Hypothalamus (tissue), 51 donors: ENCODE measurements at places on chromosomes 12 and 14.

- no peak for DNase-seq
Observed at GRCh38 chr12:132214891-132215290, 70.6 kb downstream of the NOC4L start.

GRCh38 chr12:127640181-127640886 is 626.6 kb upstream of the TMEM132C start:
- no peak for DNase-seq

GRCh38 chr12:54648265-54648664 is at the start of gene DCD:
TSS of gene DCD (minus strand) at chr12:54648365. CDS start at chr12:54648303, 62 bp downstream.
- no peak for DNase-seq

DNA sequence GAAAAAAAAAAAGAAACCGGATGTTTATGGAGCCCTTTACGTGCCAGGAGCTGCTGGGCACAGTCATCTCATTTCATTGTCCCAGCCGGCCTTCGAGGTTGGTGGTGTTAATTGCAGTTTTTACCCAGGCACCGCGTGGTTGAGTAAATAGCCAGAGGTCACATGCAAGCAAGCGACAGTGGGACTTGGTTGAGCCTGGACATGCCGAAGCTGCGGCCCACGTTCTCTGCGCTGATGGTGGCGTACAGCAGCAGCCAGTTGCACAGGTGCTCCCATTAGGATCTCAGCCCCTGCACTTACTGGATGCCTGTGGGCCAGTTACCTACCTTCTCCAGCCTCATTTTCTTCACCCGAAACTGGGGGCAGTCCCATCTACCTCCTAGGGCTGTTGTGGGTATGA is 54.0 kb downstream of the TSPAN9 start:
- DNase-seq, result no peak

DNA sequence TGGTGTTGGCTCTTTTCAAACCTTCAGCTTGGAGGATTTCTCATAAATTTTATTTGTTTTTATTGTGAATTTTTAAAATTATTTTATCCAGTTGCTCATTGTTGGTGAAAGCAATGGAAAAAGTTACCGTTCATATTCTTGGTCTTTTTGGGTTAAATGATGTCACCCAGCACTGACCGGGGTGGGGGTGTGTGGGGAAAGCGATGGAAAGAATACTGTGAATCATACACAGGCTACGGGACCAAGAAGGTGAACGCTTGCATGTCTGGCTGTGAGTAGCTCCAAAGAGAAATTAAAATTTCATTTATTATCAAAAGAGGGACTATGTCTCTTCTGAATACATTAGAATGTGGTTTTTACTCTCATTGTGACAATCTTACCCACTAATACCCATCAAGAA is 430.1 kb downstream of the AEBP2 start:
- DNase-seq, result no peak

DNA sequence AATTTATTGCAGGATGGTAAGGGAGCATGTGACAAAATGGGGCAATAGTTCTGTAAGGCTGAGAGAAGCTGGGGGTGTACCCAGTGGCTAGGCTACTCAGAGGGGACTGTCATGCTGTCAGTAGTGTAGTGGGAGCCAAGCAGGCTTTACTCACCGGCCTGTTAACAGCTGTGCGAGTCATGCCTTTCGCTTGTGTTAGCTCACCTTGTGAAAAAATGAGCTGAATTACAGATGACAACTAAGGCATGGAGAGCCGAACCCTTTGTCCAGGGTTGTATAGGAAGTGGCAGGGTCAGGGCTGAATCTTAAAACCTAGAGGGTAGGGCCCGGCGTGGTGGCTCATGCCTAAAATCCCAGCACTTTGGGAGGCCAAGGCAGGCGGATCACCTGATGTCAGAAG is 37.9 kb downstream of the SH2B3 start:
- no peak for DNase-seq

GRCh38 chr14:24334431-24335291 is at the start of gene ADCY4:
TSS of gene ADCY4 (minus strand) at chr14:24335071. CDS start at chr14:24334652, 419 bp downstream.
- no peak for DNase-seq

GRCh38 chr14:59252772-59253500 is 64.5 kb downstream of the DAAM1 start:
- DNase-seq, result no peak

DNA sequence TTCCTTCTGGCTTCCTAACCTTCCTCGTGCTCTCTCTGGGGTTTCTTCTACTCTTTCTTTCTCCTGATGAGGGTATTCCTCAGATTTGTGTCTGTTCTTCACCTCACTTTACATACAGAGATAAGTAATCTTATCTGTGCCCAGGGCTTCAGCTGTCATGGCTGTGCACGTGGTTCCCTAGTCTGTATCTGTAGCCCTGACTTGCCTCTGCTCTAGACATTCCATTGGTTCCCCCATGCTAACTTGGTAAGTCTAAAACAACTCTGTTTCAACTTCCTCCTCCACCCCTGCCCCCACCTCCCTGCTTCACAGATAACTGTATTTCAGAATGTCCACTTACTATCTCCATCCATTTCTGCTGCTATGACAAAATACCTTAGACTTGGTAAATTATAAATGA is 10.8 kb downstream of the DIP2B start:
- no peak for DNase-seq

DNA sequence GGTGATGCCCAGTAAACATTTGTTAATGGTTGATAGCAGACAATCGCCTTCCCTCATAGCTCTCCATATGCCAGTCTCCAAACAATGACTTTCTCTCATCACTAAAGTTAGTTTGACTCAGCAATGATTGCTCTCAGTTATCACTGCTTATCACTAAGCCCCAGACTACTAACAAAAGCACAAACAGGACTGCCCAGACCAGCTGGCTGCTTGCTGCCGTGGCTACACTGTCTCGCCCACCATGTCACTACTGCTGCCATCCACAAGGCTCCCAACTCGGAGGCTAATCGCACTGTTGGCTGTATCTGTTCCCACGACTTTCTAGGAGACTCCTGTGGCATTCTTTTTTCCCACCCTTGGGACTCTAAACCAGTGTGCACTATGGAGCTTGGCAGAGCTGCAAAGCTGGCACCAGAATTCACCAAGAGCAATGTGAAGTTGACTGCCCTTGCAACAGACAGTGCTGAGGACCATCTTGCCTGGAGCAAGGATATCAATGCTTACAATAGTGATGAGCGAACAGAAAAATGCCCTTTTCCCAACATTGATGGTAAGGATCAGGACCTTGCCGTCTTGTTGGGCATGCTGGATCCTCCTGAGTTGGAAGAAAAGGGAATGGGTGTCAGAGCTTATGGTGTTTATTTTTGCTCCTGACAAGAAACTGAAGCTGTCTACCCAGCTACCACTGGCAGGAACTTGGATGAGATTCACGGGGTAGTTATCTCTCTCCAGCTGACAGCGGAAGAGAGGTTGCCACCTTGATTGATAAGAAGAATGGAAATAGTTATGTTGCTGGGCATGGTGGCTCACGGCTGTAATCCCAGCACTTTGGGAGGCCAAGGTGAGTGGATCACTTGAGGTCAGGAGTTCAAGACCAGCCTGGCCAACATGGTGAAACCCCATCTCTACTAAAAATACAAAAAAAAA is 27.1 kb upstream of the NR2C1 start:
- no peak for DNase-seq

DNA sequence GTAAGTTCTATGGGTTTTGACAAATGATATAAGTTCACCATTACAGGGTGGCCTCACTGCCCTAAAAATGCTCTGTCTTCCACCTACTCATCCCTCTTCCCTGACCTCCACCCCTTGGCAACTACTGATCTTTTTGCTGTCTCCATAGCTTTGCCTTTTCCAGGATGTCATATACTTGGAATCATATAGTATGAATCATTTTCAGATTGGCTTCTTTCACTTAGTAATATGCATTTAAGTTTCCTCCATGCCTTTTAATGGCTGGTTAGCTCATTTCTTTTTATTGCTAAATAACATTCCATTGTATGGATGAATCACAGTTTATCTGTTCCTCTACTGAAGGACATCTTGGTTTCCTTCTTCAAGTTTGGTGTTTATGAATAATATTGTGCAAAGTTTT is 14.0 kb upstream of the PEX5 start:
- DNase-seq, result no peak

GRCh38 chr12:108378926-108379325 is 39.8 kb upstream of the CMKLR1 start:
- DNase-seq, result no peak

DNA sequence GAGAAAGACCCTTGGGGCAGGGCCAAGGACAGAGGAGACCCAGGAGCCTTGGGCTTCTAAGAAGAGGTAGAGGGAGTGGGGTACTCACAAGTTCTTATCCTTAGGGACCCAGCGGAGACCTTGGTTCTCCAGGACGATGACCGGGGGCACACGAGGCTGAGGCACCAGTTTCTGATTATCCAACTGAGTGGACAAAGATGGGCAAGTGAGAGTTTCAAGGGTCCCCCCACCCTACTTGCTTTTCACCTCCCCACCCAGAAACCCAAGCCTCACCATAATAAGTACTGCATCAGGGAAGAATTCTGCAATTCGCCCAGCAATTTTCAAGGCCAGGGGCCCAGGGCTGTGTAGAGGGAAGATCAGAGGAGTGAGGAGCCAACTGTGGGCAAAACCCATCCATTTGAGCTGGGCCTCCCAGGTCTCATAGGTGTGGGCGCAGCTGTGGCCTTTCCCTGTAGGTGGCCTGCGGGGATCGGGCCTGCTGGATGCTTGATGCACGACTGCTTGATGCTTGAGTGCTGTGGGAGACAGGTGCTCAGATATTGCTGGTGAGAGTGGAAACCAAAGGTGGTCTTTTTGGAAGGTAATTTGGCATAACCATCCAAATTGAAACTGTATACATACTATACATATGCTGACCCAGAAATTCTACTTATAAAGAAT is 2.0 kb downstream of the EMC9 start:
- DNase-seq, result no peak

GRCh38 chr14:74219277-74220205 is 19.7 kb upstream of the VSX2 start:
- no peak for DNase-seq

DNA sequence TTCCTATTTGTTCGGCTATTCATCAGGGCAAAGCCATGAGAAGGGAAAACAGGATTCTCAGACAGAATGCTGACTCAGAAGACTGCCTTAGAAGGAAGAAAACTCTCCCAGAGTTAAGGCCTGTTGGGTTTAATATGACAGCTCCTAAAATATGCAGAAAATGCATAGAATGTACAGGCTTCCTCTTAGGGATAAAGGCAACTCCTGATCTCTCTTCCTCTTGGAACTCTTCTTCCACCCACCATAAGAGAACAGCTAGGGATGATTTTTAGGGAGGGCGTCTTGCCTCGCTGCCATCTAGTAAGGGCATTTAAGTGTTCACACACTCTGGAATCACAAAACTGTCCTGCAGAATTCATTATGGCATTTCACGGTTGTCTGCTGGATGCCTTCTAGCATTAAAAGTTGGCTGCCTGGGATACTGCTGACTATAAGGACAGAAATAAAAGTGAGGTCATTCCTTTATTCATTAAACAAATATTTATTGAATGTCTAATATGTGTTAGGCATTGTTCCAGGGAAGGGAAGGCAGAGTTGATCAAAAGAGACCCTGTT is 73.7 kb downstream of the DCAF5 start:
- DNase-seq, result no peak

DNA sequence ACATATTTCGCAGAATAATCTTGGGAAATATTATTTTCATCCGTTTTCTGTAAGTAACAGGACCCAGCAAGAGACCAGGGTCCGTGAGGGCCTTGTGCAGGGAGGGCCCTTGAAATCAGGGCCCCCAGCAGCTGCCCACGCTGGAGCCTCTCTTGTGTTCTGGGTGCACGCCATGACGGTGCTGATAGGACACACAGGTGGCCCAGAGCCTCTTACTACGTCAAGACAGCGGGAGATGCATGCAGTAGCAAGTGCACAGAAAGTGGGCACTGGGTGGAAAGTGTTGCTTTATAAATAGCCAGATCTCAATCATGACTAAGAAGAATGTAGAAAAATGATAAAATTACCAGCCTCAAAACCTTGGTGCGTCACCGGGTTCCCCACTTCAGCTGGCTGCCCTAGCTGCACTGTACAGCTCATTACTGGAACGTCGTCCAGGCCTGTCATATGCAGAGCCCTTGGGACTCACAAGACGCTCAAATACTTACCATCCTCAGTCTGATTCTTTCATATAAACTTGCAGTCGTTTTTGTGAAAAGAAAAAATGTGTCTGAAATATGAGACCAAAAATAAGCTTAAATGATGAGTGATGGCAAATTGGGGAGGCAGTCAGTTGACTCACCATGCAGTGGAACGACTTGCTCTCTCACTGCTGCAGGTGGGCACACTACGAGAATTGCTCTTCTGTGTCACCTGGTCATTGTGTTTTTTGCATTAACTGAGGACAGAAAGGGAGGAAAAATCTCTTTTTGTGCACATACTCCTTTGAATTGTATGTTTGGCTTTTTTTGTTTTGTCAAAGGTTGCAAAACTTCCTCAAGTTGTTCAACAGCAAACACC is 68.2 kb downstream of the DDX51 start:
- DNase-seq, result no peak

- no peak for DNase-seq
Observed at GRCh38 chr14:95828649-95829265, 47.9 kb upstream of the TUNAR start.

DNA sequence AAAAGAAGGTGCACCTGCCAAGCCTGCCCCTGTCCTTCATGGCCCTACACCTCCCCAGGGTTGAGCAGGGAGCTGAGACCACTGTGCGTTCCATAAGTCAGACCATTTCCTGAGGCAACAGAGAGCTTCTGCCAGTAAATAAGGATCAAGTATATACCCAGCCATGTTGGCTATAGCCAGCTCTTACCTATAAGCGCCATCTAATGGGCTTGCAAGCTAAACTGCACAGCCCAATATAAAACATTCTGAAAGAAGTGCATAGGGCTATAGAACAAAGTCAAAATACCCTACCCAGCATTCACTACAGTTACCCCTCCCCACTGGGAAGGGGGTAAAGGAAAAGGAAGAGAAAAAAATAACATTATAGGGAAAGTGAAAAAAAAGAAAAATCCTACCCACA is 59.3 kb upstream of the SCAF11 start:
- DNase-seq, result no peak

- no peak for DNase-seq
Observed at GRCh38 chr12:47817272-47818006, 2.3 kb downstream of the HDAC7 start.

GRCh38 chr12:103928682-103929045 is 1.5 kb upstream of the HSP90B1 start:
- DNase-seq, result no peak

DNA sequence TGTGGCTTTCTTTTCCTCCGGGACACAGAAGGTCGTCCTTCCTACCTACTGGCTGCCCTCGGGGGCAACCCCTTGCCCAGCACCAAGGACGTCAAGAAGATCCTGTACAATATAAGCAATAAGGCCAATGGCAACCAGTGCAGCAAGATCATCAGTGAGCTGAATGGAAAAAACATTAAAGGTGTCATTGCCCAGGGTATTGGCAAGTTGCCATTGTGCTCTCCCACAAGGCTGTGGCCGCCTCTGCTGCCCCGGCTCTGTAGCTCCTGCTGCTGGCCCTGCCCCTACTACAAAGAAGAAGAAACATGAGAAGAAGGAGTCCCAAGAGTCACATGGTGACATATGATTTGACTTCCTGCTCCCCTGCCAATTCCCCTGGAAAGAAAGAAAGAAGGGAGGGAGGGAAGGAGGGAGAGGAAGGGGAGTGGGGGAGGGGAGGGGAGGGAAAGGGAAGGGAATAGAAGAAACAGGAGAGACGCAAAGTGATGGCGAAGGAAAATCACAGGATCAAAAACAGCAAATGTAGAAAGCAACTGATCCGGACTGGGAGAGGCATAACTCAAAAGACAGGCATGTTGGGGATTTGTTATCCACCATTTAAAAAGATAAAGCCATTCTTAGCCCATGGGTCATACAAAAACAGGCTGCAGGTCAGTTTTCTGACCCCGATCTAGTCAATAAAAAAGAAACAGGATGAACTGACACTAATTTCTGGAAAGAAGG is 61.3 kb upstream of the RESF1 start:
- DNase-seq, result no peak

- DNase-seq, result no peak
Observed at GRCh38 chr14:61569812-61570548, 125.3 kb upstream of the HIF1A start.
